ENCODE measurements at places on chromosomes 16 and 17.

- DNase-seq = no peak
These were observed 23.9 kb downstream of the PEMT start for GRCh38 chr17:17567631-17568030.

- no peak for DNase-seq
These were observed 18.3 kb downstream of the PSME3IP1 start for GRCh38 chr16:57167538-57167937.

- DNase-seq = peak; percentile 46
These were observed 32.4 kb downstream of the SMARCE1 start for GRCh38 chr17:40615068-40615840.

DNA sequence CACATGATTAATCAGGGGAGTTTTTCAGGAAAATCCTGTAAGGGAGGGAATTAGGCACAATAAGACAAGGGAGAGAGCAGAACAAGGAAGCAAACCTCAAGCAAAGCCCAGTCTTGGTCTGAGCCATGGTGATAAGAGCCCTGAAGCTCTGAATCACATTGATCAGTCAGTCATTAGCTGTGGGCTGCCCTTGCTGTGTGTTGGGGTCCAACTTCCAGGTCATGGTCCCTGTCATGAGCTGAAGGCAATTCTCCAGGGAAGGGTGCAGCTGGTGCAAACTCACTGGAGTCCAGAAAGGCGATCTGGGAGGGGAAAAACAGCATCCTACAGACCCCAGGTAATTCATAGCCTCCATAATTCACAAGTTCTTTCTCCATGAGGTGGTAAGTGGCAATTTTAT, 89.9 kb downstream of the CYLD start:
- no peak for DNase-seq

DNA sequence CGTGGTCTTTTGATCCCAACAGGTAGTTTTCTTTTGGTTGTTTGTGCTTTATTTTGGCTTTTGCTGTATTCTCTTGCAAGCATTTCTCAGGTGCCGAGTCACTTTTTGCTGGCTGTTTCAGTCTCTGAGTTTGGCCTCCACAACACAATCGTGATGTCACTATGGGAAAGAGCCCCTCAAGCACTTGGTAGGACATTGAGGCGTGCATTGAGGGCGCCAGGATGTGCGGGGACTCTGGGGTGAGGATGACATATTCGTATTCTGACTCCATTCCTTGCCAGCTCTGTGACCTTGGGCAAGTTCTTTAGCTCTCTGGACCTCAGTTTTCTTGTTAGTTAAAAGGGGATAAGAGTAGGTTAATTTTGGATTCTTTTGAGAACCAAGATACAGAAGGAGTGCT, 13.0 kb downstream of the KSR1 start:
- DNase-seq = no peak

GRCh38 chr17:15973016-15973415, 26.5 kb downstream of the ZSWIM7 start:
- DNase-seq = no peak

GRCh38 chr17:81520021-81520901, 7.7 kb upstream of the ACTG1 start:
- DNase-seq = no peak

DNA sequence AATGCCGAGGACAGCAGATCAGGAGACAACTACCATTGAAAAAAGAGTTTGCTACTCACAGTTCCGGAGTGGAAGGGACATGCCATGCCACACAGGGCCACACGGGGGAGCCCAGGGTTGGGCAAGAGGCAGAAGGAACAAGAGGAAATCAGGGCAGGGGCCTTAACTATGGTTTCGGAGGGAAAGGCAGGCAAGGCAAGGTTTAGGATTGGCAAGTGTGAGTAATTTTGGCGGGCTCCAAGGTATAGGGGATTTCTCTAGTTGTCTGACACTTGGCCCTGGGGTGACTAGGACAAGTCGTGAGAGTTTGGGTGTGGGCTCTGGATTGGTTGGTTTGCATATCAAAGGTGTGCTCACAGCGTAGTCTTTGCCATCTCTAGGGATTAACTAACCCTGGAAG, 27.0 kb upstream of the NTN1 start:
- DNase-seq = peak; percentile 40

DNA sequence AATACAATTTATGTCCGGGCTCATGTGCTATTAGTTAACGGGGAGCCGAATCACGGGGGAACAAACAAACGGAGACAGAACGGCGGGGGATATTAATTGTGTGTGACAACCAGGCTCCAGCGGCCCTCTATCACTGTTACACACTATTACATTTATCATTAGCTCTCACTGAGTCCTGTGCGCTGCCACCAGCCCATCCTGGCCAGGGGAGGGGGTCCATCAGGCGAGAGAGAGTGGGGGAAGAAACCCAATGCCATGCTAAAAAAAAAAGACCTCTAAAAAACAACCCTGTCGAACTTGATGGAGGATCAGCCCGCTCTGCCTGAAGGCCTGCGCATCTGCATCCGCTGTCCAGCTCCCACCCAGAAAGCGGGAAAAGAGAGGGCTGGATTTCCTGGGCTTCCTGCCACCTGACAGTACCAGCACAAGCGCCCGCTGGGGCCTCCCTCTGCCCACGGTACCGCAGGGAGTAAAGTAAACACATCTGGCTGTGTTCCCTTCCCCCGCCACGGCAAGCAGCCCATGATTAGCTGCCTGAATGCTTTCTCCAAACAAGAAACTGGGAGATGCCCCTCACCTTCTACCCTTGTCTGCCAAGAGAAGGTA, 41.7 kb downstream of the PIPOX start:
- no peak for DNase-seq

DNA sequence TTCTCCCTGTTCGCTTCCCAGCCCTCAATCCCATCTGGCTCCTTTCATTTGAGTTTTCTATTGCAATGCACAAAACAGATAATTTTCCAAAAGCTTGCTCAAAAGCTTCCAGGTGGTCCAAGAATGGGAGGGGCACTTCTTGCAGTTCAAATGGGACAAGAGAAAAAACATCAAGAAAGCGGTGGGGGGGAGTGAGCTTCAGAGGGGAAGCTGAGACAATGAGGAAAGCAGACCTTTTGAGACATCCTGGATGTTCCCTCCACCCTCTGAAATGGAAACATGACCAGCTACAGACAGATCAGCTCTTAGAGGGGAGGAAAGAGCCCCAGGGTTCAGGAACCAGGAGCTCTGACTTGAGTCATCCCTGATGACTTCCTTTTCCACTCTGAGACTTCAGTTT, 368.2 kb downstream of the SLC39A11 start:
- DNase-seq = no peak

DNA sequence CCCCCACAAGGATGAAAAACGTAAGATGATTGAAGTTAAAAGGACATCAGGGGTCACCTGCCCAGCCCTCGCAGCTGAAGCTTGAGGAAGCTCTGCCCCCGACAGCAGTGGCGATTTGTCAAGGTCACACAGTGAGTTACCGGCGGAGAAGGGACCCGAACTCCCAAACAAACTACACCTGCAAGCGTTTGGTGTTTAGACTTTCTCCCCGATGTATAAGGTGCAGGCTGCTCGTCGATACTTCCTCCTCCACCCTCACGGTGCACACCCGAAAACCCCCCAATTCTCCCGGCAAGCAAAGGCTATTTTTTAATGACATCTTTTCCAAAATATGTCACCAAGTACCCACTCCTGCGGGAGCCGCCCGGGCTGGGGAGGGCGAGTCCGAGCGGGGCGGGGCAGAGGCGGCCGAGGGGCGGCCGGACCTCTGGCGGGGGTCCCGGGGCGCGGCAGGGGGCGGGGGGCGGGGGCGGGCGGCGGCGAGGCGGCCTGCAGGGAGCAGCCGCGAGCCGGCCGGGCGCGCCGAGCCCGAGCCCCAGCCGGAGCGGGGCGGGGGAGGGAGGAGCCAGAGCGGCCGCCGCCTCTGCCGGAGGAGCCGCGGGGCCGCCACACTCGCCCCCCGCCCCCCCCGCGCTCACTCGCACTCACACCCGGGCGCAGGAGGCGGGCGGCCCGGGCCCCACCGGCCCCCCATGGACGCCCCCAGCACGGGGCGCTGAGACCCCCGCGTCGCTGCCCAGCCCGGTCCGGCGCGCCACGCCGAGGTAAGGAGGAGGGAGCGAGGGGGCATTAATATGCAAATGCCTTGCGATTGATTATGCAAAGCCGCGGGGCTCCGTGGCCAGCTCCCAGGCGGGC, at the start of gene THRA:
THRA (plus strand) TSS at position 637 of the 858 bp plus-strand sequence. CDS start 11,524 bp downstream, outside the sequence.
- DNase-seq = peak; percentile 68

DNA sequence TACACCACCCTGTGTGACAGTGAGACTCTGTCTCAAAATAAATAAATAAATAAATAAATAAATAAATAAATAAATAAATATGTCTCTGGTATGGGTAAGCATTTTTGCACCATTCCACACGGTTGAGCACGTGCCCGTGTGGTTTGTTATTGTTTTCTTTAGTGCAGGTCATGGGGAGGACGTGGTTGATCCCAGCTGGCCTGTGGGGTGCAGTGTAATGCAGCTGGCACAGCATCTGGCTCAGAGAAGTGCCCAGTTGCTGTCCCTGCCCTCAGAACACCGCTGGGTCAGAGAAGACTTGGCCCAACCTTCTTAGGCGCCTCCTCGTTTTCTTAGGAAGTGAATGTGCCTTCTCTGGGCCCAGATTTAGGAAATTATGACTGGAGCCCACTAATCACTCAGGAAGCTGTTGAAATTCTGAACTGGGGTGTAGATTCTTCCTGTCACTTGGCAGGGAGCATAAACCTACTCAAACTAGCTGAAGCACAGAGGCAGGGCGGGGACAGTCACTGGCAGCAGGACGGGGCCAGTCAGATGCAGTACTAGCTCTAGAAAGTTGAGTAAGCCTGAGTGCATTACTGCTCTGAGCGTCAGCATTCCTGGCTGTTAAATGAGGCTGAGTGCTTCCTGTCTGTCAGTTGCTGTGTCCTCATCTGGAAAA, 85.9 kb downstream of the SNX29 start:
- DNase-seq = no peak

- no peak for DNase-seq
These were observed 28.8 kb downstream of the CHCT1 start for GRCh38 chr17:60451071-60451470.

GRCh38 chr17:64573214-64573613, 66.4 kb downstream of the CEP95 start:
- no peak for DNase-seq

DNA sequence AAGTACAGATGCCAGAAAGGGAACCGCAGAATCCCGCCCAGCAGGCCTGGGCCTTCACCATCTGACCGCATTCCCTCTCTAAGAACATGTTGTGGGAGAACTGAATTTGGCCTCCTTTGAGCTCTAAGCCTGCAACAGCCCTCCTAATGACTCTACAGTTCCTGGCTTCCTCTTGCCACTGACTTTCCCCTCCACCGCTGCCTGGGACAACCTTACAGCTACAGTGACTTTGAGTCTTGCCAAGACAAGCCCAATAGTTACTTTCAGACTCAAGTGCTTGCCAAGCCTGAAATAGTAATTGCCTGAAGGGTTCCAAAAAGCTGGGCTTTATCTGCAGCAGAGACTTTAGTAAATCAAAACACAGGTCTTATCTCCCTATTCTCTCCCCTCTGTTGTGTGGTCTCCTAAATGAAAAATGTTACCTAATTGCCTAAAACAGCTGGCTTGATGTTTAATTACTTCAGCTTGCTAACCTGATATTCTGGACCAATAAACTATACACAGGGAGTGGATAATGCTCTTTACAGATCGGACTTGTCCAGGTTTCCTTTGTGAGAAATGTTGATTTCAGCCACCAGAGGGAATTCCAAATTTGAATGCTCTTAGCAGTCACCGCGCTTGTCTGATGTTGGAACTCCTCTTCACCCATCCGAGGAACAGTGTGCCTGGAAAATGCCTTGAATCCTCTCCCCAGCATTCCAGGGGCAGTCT, 85.1 kb upstream of the TBX2 start:
- DNase-seq = no peak

GRCh38 chr16:69241926-69242325, 55.0 kb downstream of the SNTB2 start:
- no peak for DNase-seq

DNA sequence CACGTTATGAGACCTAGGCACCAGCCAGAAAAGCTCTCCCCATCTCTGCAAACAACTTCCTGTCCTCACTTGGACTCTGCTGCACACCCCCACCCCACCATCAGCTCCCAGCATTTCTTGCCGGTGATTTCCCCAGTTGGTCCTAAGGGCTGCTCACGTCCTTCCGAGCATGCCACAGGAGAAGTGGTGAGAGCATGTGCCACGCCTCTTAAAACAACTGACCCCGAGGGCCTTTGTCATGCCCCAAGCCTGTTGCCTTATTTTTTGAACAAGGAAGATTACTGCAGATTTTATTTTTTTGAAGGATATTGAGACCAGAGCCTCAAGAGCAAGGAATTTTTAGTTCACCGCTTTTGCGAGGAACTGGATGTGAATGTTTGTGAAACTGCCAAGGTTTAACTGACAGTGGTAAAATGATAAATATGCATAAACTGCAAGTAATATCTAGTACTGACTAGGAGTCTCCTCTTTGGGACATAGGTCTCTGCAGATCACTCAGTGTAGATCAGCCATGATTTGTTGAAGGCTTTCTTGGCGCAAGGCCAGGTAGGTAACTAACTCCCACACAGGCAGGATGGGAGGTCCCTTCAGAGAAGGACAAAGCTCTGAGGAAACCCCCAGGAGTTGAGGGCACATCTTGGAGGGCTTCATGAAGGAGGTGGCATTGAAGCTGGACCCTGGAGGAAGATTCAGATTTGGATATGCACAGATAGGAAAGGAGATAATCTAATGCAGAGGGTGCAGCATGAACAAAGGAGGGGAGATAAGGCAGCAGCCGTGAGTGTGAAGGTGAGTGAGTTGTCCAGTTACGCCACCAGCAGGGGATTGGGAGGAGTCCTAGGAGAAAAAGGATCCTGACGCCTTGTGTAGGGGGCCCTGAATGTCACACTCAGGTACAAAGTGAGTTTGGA, 44.7 kb downstream of the TMEM132E start:
- DNase-seq = no peak

DNA sequence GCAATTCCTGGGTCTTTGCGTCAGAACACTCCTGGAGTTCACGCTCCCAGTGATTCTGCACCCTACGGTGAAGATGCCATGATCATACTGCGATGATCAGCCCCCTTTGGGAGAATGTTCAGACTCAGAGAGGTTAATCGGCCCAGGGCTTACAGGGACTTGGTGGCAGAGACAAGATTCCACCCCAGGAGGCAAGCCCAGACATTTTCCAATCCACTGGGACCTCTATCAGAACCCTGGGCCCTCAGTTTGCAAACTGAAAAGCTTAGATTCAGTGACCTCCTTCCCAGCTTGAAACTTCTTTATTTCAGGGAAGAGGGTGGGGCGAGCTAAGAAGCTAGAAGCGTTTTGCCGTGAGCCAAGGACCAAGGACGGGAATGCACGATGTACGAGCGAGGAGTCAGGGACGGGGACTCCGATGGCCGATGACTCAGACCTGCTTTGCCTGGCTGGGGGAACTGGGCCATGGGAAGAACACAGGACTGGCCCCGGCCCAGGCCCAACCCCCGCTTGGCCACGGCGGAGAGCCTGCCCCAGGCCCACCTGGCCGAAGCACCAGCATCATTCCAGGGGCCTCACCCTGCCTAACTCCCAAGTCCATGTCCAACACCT, 34.7 kb downstream of the SOCS3 start:
- DNase-seq = no peak

- DNase-seq = no peak
These were observed 428.7 kb downstream of the CNTNAP4 start for GRCh38 chr16:76705892-76706291.

GRCh38 chr16:50844840-50845239, 103.0 kb downstream of the CYLD start:
- no peak for DNase-seq
